ENCODE measurements at places on chromosomes 2 and 18.

GRCh38 chr2:229096409-229097066 is 174.5 kb downstream of the PID1 start:
- no peak for DNase-seq

DNA sequence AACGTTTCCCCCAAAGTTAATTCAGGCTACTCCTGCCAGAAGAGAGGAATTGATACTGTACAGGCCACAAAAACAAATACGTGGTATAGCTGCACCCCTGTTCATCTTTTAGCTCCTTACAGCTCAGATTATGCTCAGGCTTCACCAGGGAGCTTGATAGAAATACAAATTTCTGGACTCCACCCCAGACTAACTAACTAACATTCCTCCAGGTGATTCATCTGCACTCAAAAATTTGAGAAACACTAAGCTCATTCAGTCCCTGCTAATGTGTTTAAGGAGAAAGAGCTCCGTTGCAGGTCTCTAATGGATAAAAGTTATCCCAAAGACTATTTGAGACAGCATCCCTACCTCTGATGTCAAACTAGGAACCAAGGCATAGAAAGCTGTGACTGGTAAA is 36.8 kb upstream of the UNC80 start:
- DNase-seq = no peak

GRCh38 chr2:71143782-71144181 is 13.3 kb downstream of the MPHOSPH10 start:
- DNase-seq = no peak

DNA sequence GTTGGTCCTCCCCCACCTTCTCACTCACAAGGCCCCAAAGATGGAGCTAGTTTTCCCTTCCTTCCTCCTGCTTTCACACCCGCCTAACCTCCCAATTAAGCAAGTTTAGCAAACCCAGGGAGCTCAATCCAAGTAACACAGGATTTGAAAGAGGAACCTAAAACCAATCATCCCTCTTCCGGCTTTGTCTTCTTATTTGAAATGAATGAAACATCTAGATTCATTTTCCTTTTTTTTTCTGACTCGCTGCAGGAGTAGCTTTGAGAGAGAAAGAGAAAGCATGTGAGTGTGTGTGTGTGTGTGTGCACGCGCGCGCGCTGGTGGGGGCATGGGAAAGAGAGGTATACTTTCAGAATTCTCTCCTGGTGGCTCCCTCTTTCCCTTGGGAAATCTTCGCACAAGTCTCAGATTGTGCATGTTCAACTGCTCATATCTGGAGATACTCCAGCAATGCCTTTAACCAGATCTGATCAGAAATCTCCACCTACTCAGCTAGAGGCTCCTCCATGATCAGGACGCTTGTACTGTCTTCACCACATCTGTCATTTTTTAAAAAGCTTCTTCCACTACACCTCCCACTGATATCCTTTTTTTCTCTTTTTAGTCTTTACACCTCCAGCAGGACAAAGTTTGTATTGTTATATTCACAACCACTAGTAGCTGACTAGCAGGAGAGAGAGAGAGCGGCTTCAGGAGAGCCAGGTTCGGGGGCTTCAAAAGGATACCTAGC is 1.7 kb downstream of the SLC8A1 start:
- DNase-seq = no peak

DNA sequence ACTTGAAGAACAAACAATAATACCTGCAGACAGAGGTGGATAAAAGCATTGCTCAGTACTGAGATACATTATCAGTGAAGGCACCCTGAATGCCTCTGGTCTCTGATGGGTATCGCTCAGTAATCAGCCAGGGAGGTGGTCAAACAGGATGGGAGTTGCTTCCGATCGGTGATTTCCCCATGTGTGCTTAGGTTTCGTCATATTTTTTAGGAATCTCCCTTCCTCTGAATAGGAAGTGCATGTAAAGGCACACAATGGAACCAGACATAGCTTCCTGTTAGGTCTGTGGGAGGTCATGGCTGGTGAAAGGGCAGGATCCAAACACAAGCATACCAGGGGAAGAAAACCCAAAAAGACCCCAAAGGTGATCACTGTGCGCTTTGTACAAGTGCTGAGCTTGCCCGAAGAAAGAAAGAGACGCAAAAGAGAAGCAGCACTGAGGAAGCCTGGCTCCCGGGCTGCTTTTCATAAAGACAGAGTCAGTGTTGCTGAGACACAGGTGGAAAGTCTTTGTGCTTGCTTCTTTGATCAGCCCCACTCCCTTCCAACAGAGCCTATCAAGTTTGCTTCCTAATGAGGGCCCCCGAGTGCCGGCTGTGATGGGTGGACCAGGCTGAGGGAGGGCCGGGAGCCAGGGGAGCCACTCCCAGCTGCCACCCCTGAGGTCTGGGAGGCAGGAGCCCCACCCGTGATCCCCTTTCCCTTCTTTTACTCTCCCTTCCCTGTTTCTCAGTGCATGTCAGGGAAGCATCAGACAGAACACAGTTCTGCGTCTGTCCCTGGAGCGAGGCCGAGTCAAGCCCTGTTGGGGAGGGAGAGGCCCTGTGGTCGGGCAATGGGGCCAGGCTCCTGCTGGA is 138.2 kb downstream of the SH3RF3 start:
- DNase-seq = no peak

DNA sequence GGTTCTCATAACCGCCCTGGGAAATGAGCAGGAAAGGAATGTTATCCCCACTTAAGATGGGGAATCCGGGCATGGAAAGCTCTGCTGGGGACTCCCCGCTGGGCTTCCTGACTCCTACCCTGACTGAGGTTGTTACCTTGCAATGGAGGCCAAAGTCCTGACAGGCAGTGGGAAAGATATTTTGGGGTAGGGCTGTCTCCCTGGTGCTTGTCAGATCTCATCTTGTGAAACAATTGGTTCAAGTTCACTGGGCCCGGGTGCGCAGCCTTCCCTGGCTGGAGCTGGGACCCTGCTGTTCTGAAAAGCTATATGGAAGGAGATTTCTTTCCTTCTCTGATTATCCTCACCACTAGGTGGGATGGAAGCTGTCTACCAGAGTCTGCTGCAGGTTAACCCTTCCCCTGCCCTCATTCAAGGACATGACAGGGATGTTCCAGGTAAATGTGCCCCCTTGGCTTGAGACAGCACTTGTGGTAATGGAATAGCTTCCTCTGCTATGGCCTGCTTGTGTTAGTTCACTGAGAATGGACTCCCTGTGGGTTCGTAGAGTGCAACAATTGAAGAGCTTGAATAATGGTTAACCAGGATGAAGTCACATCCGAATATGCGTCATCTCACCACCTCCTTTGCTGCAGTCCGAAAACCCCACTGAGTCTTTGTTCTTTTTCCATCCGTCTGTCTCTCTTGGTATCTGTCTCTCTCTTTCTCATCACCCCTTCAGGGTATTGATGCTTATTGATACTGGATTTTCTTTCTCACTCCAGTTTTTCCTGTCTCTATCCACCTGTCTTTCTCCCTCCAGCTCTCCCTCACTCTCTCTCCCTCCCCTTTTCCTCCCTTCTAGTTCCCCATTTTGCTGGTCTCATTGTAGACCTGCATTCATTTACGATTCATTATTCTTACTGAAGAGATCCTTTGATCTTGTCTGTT is 67.8 kb upstream of the EPAS1 start:
- no peak for DNase-seq

- DNase-seq = no peak
Measured at GRCh38 chr2:2547451-2547850, 216.4 kb upstream of the MYT1L start.

GRCh38 chr2:173612354-173612753 is 257.7 kb downstream of the CDCA7 start:
- DNase-seq = no peak

DNA sequence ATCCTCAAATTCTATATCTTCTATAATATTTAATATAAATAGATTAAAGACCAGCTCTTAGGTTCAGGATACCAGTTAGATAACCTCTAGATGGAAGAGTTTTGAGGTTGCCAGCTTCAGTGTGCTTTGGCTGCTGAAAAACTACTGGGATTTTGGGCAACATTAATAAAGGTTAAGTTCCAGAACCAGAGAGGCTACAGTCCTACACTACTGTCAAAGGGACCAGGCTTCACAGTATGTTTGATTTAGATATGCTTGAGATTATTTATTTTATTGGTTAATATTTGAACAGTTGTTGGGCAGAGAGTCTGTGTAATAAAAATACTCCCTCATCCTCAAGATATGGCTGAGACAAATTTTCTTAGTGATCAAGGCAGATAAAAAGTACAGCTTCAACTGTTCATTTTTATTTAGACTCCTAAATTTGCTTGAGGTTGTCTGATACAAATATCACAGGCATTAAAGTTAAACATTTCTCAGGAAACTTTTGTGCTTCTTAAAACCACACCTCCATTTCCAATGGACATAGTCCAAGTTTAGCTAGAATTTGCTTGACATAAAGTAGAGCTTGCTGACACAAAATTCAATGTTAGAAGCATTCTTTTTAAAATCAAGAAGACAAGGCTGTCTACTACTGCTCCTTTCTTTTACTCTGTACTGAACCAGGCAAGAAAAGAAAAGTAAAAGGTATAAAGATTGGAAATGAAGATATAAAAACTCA is 19.7 kb upstream of the TMEM17 start:
- DNase-seq = no peak

DNA sequence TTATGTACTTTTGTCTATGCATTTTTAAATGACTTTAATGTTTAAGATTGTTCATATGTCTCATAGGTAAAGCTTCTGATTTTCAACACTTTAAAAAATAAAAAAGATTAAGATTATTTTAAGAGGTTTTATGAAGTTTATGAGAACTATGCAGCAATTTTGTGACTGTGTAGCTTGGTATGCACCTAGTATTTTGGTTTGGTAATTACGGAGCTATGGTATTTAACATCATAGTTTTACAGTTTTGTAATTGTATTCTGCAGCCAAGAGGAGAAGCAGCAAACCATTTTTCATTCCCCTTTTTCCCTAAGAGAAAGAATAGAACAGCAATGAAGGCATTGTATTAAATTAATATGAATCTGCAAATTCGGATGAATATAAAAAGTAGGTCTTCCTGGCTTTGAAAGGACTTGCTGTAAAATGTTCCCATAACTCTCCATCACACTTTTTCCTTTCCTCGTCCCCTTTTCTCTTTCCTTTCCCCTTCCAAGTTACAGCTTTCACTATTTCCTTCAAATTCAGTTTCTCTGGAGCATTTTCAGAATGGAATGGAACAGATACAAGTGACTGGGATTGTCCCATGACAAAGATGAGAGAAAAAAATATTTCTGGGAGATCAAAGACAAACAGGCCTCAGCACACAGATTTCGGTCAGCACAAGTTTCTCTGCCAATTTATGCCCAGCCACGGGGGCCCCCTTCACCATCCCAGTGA is 26.1 kb upstream of the PIEZO2 start:
- DNase-seq = no peak

DNA sequence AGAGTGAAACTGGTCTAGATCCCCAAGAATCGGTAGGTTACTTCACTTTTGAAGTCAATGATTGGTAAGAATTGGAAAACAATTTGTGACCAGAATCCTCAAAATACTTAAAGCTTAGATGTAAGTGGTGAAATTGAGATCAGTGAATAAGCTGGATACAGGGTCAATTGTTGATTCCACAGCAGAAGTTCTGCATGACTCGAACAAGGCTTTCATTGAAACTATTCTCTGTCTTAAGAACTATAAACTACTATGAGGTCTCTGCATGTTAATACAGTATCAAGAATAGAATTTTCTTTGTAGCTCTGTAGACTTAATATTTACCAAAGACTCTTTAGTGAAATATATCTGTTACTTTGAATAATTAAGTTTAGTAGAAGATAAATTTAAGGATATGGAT is 324.2 kb upstream of the FIGN start:
- no peak for DNase-seq

- DNase-seq = no peak
Measured at GRCh38 chr2:38905251-38905650, 15.6 kb downstream of the ARHGEF33 start.

- no peak for DNase-seq
Measured at GRCh38 chr2:235366807-235367206, 127.0 kb upstream of the AGAP1 start.

- no peak for DNase-seq
Measured at GRCh38 chr18:36533446-36534153, 236.1 kb downstream of the FHOD3 start.

DNA sequence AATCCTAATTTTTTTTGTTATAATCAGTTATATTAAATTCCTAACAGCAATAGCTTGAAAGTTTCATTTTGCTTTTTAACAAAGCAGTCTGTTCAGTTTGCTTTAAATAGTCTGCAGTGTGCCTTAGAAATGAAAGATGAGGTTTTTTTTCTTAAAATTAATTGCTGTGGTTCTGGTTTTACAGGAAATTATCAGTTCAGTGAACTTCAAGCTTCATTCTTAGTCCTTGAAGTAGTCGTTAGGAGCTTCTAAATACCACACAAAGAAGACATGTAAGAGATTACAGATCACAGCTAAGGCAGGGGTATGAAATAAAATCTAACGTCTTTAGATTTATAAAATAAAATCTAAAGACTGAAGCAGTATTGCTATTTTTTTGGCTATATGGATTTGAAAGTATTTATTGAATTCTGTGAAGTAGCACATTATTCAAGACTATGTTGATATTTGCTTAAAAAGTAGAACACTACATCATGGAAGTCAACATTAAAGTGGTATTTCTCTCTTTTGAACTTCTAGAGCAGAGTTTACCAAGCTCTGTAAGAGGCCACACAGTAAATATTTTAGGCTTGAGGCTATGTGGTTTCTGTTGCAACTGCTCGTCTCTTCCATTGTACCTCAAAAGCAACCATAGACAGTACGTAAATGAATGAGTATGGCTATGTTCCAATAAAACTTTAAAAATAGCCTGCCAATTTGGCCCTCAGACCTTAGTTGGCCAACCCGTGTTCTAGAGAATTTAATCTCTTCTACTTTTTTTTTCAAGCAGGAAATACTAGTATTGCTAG is 81.5 kb upstream of the STON1 start:
- no peak for DNase-seq

- no peak for DNase-seq
Measured at GRCh38 chr18:22694954-22695353, 238.2 kb upstream of the RBBP8 start.

DNA sequence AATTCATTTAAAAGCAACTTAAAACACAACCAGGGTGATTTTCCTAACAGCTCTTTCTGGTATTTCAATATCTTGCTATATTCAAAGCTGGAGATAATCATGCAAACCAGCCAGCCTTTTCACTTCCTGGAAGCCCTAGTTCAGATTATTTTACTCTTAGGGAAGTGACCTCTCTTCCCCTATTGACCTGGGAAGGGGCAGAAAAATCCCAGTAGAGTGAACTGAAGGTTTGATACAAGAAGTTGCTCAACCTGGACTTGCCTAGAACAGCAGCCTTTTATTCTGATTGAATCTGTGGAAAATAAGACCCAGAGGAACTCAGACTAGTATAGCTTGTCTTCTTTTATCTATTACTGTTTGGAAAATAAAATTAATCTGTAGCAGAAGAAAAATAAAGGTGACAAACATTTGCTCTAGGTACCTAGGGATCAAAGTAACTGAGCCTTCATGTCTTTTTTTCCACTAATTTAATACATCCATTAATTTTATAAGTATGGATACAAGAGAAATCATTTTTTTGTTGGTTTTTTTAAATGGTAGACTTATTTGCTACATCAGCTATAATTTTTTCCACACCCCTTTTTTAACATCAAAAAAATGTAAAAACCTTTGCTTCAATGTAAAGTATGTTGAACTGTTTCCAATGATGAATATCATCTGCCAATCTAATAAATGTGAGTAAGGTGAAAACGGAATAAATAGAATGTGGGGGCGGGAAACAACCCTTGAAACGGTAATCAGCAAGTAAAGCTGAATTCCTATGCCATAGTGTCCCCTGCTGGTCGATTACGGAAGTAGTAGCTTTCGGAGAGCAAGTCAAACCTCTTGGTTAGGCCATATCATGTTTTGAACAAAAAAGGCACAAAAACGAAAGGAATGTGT is 629.9 kb downstream of the NRXN1 start:
- no peak for DNase-seq

GRCh38 chr2:227509824-227510619 is 38.1 kb downstream of the AGFG1 start:
- no peak for DNase-seq
